ENCODE measurements at places on chromosomes 2 and 18. TPM values are rescaled to one million over a fixed set of nuclear protein-coding genes. Genes with fewer than 3 reads are reported as not detected.

GRCh38 chr2:121257480-121257840 is 27.5 kb downstream of the TFCP2L1 start:
- no peak for DNase-seq

GRCh38 chr2:235485362-235485761 is 8.5 kb upstream of the AGAP1 start:
- no peak for DNase-seq

- DNase-seq = no peak
Observed at GRCh38 chr2:72813841-72814240, 12.0 kb downstream of the EXOC6B start.

DNA sequence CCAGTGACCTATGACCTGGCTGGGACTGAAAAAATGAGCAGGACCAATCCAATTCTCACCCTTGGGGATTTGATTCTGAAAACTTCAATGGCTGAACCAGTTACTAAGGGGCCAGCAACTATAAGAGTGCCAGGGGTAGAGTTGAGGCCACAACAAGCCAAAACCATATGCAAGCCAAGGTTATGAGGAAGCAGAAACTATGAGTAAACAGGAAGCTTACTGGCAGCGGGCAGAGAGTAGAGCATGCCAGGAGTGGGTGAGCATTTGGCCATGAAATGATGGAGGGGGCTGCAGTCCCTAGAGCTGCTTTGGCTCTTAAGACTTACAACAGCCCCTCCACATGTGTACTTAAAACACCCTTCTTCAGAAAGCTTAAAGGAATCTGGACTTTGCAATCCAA is 82.4 kb downstream of the RBMS1 start:
- no peak for DNase-seq

- DNase-seq = no peak
Observed at GRCh38 chr2:85996591-85996990, 107.8 kb upstream of the ST3GAL5 start.

DNA sequence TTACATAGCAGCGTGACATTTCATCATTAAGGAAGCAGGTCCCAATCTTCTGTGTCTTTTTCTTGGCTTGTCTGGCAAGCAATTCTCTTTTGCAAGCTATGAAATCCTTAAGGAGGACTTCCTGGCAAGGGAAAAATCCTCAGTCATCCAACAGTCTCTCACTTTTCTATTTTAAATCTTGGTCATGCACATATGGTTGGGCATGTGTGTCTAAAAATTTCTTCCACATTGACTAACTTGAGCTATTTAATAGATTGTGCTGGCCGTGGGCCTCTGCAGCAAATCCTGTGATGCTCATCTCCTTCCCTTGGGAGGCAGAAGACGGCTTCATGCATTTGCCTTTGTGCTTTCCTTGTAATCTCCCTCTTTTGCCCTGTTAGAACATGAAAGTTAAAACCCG is 634.3 kb upstream of the FANCL start:
- DNase-seq = no peak

DNA sequence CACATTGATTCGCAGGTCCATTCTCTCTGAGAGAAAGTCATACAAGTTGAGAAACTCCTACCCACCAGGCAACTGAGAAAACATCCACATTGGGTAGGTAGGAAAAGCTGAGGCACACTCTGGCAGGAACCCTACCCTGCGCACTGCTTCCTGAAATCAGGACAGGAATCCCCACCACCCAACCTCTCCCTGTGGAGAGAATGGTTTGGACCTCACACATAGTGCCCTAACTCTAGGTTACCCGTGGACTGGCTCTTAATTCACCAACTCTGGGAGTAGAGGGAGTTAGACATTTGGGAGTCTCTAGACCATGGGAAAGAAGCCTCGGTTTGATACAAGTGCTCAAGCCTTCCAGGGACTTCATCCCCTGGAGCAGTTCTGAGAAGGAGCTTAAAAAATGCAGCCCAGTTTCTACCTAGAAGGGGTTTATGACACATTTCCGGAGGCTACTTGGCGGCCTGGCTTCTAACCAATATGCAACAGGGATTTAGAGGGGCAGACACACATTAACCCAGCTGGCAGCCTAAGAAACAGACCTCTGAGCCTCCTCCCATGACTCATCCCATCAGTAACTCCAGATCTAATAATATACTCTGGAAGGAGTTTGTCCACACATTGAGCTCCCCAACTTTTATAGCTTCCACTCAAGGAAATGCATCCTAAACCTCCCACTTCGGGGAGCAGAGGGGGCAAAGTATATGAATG is 136.7 kb downstream of the EML6 start:
- no peak for DNase-seq

DNA sequence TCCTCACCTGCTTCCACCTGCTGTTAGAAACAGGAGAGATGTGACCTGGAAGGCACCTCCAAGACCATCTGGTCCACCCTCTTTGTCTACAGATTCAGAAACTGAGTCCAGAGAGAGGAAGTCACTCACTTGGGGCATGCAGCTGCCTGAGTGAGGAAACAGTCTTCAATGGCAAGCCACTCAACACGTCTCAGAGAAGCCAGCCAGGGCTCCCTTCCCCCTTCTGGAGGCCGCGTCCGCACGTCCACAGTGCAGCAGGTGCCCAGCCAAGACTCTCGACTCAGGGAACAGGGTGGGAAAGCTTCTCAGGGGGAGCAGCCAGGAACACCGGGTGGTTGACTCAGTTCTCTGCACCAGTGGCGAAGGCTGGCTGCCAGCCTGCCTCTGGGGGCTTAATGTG is 201.7 kb downstream of the BCL11A start:
- peak; percentile 41 for DNase-seq

- no peak for DNase-seq
Observed at GRCh38 chr2:1004398-1004797, 53.7 kb downstream of the SNTG2 start.

DNA sequence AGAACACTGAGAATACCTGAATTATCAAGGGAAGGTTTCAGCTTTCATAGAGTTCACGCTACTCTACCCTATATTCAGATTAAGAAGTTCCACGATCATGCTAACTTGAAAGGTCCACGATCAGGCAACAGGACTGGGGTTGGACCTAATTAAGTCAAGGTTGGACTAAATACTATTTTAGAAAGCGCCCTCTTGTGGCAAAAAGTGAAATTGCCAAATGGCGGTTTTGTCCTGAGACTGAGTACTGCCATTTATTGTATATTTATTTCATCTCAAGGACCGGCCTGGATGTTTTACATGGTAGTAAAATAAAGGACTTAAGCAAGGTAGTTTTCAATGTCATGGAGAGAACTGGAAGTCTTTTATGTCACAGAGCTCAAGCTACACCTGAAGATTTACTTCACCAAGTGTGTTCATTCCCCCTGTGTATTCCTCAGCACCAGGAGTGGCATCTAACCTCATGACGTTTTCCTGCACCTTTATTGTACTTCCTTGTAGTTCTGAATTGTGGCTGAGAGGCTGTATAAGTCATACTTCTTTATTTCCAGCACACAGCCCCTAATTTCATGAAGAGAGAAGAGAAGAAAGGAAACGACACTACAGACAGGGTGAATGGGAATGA is 56.8 kb downstream of the SRD5A2 start:
- peak; percentile 81 for DNase-seq

GRCh38 chr2:14633461-14634181 is 1.1 kb downstream of the LRATD1 start:
- peak; percentile 59 for DNase-seq

DNA sequence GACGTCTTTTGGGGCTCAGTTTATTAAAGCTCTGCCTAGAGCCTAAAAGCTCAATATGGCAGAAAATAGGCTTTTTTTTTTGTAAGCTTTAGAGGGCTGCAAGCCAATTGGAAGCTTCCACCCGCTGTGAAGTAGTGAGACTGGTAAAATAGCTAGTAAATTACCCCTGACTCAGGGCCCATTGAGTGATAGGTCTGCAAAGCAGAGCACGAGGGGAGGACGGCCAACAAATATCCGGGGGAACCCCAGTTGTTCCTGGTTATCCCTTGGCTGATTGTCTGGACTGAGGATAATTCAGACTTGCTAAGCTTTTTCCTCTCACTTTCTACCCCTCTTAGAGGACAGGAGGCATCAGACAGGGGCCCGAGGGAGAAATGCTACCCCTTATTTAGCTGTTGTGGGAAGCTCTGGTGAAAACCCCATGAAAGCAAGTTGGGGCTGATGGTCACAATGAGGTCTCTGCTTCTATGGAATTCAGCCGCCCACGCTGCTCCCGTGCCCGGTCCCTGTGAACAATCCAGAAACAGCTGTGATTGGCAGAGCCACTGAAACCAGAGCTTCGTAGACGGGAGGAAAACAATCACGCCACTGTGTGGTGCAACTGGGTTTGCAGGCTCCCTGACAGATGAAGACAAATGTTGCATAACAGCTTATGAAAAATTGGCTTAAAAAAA is 141.9 kb upstream of the LGALSL start:
- DNase-seq = peak; percentile 49

DNA sequence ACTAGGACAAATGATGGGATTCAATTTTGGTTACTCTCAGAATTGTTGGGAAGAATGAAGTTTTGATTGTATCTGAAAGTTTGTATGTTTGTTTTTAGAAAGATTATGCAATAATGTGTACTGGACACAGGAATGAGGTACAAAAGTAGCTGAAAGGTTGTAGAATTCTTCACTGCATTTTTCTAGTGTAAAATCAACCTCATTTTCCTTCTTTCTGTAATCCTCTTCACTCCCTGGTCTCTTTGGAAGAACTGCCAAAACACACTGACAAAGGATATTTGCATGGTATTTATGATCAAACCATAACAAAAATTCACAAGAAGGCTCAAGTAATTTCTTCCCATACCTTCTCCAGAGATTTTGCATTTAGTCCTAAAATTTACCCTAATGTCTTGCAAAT is 110.7 kb downstream of the ZEB2 start:
- no peak for DNase-seq

DNA sequence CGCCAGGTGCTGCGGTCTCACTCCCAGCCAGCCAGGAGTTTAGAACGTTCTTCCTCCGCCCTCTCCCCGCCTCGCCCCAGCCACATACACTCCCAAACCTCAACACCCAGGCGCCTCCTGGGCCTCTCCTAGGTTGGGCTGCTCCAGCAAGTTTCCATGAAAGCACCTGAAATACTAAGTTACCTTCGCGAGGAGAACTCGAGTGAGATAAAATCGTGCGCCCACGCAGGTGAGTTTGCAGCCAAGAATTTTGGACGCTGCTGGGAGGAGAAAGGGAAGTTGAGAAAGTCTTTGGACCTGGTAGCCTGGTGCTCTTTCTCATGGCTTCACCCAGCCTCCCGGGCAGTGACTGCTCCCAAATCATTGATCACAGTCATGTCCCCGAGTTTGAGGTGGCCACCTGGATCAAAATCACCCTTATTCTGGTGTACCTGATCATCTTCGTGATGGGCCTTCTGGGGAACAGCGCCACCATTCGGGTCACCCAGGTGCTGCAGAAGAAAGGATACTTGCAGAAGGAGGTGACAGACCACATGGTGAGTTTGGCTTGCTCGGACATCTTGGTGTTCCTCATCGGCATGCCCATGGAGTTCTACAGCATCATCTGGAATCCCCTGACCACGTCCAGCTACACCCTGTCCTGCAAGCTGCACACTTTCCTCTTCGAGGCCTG is at the start of gene GPR39:
Gene GPR39 (plus strand): TSS at position 83 of the 673 bp plus-strand sequence.
- DNase-seq = no peak

DNA sequence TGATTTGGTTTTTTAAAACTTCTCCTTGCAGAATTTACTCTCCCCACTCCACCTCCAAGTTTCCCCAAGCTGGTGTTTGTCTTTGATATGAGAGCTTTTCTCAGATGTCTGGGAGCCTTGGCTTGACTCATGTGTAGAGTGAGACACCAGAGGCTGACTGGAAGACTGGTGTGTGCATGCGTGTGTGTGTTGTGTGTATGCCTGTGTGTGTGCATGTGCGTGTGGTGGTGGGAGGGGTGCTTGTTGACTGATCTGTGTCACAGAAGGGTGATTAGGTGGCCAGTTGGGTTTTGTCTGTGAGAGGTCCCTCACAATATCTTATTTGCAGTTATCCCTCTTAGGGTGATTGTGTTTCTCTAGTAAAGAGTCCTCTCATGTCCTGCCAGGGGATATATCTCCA is 50.5 kb upstream of the HPCAL1 start:
- no peak for DNase-seq

- no peak for DNase-seq
Observed at GRCh38 chr18:10370716-10371115, 83.7 kb upstream of the APCDD1 start.

- no peak for DNase-seq
Observed at GRCh38 chr18:3104190-3105054, 91.5 kb upstream of the LPIN2 start.

DNA sequence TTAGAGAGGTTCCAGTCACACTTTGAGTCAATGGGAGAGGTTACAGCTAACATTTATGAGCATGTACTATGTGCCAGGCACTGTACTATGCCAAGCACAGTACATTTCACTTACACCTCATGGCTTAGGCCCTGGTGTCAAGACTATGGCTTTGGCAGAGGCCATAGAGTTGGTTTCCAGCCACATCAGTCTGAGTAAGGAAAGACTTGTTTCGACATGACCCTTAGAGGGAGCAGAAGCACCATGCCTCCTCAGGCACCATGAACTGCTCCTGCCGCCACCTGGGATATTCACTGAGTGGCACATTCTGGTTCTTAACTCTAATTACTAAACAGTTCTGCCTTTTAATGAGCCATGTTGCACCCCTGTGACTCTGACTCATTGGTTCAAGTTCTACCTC is 12.7 kb downstream of the DGUOK start:
- peak; percentile 7 for DNase-seq

DNA sequence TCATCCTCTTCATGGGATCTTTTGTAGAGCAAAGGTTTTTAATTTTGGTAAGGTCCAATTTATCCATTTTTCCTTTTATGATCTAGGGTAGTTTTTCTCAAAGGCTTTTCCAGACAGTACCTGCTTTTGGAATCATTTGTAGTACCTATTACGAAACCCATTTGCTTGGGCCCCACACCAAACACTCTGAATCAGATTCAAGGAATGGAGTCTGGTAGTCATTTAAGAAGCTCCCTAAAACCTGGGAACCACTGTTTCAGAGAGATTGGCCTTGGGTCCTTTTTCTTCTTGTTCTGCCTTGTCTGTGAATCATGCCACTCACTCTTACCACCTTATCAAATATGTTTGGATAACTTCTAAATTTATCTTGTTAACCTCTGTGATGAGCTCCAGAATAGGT is 40.3 kb downstream of the OSBPL6 start:
- no peak for DNase-seq

GRCh38 chr2:109533823-109534222 is 79.9 kb downstream of the SEPTIN10 start:
- DNase-seq = no peak

GRCh38 chr2:70141212-70141901 is 49.5 kb downstream of the C2orf42 start:
- DNase-seq = peak; percentile 78

GRCh38 chr2:76572981-76573380 is 862.3 kb upstream of the GCFC2 start:
- DNase-seq = no peak

The NEUROD1 gene
- not detected for total RNA-seq

The RPRD1A gene
- 102 TPM for total RNA-seq

The RAB1A gene
- 119 TPM for total RNA-seq

The HOXD11 gene
- not detected for total RNA-seq

The ERCC3 gene
- 48.9 TPM for total RNA-seq

The TTN gene
- total RNA-seq = 9.7 TPM

The KIAA2012 gene
- not detected for total RNA-seq

The MROH2A gene
- total RNA-seq = not detected

The OTOF gene
- not detected for total RNA-seq

The DPYSL5 gene
- total RNA-seq = 16.3 TPM

The CWC22 gene
- total RNA-seq = 30.2 TPM

The LAMA1 gene
- total RNA-seq = 48.7 TPM

The ATAD2B gene
- total RNA-seq = 16.1 TPM

The ANKRD29 gene
- 7.3 TPM for total RNA-seq

The SMYD1 gene
- total RNA-seq = not detected

The ARHGEF33 gene
- total RNA-seq = 0.95 TPM

The KLF7 gene
- 23.3 TPM for total RNA-seq

The SNTG2 gene
- total RNA-seq = 18.1 TPM

The ESPNL gene
- total RNA-seq = 1.3 TPM

The MCEE gene
- 15.5 TPM for total RNA-seq

The CHRND gene
- not detected for total RNA-seq
